CD4-positive, alpha-beta T cell treated with Interleukin-10 for 1 hour (primary cell): ENCODE measurements at places on chromosomes 3 and 15.
A peak's percentile ranks its signal among the peaks of the same experiment; 100 is the strongest.

DNA sequence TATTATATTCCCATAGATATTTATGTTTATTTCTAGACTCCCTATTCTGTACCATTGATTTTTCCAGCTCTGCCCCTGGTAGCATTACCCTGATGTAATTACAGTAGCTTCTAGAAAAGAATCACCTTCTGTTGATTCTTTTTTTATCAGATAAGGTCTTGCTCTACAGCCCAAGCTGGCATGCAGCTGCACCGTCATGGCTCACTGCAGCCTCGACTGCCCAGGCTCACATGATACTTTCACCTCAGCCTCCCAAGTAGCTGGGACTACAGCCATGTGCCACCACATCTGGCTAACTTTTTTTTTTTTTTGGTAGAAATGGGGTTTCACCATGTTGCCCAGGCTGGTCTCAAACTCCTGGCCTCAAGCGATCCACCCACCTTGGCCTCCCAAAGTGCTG, 41.8 kb downstream of the SLC24A1 start:
- DNase-seq = no peak

GRCh38 chr3:187838016-187838540, 92.8 kb upstream of the BCL6 start:
- no peak for DNase-seq

DNA sequence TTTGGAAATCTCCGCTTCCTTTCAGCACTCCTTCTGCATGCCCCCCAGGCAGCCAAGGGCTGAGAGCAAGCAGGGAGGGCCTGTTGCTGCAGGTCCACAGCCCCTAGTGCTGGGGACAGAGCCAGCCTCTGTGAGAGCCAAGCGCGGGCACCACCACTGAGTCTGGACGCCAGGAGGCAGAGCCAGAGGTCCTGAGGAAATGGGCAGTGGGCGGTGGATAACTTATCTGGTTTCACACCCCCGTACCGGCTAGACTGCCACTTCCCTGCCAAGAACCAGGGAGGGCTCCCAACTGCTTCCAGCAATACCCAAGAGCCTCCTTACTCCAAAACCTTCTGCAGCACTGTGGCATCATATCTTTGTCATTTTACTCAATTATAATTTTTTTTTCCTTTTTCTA, 141.6 kb upstream of the IGF1R start:
- no peak for DNase-seq

GRCh38 chr3:37223576-37223975, 49.2 kb upstream of the LRRFIP2 start:
- no peak for DNase-seq

DNA sequence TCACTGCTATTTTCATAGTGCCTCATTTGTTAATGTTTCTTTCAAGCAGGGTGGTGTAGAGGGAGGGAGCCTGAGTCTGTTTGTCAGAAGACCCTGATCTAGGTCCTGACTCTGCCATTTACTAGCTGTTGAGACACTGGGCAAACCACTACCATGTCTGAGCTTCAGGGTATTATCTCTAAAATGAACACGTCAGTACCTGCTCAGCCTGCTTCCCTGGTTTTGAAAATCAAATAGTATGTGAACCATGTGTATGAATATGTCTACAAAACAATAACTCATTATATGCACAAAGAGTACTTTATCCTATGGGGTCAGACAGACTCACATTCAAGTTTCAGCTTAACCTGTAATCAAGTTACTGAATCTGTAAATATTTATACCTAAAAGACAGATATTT, 25.1 kb downstream of the SYNPR start:
- no peak for DNase-seq

DNA sequence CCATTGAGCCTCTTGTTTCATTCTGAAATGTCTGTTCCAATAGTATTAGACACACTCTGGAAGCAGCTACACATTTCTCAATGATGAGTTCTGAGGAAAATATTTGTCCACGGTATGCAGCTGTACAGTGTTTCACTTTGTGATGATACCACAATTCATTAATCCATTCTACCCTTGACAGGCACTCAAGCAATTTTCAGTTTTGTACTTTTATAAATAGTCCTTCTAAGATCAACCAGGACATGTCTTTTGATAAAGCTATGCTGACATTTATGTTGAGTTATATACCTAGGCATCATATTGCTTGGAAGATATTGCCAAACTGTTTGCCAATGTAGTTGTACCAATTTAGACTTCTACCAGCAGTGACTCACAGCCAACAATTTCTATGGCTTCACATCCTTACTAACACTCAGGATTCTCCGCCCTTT, 165.1 kb upstream of the COL8A1 start:
- no peak for DNase-seq

DNA sequence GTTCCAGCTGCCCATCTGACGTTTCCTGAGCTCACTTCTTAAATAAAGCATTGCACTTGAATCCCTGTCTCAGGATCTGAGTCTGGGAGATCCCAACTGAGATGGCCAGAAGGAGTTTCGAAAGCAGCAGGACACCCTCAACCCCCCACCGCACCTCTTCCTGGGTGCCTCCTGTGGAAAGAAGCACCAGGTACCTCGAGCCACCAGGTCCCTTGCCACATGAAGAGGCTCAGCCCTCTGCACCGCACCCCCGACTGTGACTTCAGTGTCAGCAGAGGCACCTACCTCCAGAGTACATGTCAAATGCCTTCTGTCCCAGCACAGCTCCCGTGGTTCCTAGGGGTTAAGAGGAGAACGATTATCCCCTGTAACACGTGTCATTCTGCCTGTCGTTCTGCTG, 26.7 kb downstream of the FAM3D start:
- no peak for DNase-seq

DNA sequence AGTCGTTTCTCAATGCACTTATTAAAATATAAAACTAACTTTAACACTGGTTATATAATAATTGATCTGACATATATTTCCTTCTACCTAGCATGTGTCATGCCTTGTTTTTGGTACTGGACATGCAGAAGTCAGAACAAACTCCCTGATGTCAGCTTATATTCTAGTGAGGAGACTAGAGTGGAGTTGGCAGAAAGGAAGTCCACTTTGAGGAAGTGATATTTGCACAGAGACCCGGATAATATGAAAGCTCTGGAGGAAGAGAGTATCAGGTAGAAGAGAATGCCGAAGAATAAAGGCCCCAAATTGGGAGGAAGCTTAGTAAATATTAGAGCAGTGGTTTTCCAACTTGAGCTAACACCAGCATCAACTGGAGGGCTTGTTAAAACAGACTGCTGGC, 24.6 kb upstream of the ZNF280D start:
- DNase-seq = no peak

- DNase-seq = no peak
These were observed 611 bp upstream of the FANCI start for GRCh38 chr15:89243046-89243690.

DNA sequence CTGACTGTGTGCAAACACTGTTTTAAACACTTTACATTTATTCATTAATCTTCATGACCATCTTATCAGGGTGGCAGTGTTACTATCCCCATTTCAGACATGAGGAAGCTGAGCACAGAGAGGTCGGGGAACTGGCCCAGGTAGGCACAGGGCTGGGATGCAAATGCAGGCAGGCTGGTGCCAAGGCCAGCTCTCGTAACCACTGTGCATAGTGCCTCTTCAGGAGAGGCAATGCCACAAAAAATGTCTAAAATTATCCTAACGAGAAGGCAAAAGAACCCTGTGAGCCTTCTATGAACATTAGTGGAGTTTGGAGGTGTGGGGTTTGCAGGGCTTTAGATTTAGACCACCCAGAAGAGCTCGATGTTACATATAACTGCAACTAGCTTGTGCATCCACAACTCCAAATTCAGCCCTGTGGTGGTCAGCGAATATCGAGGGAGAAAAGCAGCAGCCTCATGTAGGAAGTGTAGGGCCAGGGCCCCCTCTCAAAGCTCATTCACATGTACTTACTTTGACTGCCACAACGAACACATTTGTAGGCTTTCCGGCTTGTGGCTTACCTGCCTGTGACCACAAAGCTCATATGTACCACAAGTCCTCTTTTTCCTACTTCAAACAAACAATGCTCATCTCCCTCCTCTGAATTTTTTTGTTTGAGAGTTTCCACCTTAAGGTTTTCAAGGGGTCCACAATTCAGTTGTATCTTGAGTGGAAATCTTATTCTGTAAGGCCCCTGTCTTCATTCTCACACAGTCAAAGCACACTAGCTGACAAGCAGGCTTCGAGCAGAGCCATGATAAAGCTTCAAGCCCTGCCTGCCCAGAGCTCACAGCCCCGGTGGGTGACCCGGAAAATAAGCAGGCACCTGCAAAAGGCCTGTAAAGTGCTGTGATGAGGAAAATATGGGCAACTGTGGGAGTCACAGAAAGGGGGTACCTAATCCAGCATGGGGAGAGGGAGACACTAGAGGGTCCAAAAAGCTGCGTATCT, 722.9 kb upstream of the CFAP20DC start:
- peak; percentile 63 for DNase-seq

GRCh38 chr15:85554852-85555521, 174.6 kb downstream of the AKAP13 start:
- DNase-seq = peak; percentile 13

- DNase-seq = no peak
These were observed 58.1 kb upstream of the FNDC3B start for GRCh38 chr3:171981271-171981605.

GRCh38 chr3:53495146-53495519, 722 bp downstream of the CACNA1D start:
- no peak for DNase-seq

DNA sequence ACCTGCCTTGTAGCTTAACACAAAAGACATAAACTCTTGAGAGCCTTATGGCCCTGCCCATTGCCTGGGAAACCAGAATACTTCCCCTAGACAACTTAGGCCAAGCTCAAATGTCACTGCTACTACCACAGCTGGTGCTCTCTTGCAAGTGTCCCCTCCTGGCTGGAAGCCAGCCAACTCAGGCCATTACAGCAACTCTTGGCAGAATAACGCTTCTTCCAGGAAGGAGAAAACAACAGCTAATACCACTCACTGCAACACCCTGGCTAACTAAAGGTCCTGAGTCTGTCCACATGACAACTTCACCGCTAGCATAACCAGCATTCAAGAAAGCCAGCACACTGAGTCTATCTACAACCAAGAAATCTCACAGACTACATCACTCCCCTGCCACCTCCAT, 5.1 kb upstream of the B4GALT4 start:
- no peak for DNase-seq

GRCh38 chr15:66879531-66880368, 177.7 kb downstream of the SMAD6 start:
- DNase-seq = no peak

- no peak for DNase-seq
These were observed 91.5 kb downstream of the SH3GL3 start for GRCh38 chr15:83538682-83539081.

DNA sequence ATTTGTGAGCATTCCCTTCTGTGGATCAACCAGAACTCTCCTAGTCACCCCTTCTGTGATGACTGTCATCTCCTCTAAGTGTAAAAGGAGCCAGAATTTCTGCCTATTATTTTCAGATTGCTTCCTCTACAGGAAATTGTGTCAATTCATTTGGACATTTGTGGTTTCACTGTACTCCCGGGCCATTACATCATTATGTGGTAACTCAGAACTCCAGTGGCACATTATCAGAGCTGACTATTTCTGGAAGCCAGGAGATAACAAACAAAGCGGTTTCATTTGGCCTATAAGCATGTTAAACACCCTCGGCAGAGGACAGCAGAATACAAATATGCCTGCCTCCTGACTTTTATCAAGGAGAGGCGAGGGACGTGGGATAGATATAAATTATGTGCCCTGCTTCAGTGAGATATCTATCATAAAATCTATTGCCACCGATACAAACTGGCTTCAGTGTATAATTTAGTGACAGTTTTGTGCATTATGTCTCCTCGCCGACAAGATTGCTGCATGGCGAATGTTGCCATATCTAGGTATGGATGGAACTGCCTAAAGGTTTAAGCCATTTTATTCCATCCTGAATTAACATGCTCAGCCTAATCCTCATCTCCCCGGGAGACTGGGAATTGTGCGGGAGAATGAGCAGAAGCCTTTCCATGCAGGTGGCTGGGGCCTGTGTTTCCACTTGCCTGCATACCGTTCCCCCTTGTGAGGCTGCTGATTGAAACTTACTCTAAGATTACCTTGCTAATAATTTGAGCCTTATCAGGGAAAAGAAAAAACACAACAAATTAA, 193.4 kb upstream of the SEMA6D start:
- no peak for DNase-seq

DNA sequence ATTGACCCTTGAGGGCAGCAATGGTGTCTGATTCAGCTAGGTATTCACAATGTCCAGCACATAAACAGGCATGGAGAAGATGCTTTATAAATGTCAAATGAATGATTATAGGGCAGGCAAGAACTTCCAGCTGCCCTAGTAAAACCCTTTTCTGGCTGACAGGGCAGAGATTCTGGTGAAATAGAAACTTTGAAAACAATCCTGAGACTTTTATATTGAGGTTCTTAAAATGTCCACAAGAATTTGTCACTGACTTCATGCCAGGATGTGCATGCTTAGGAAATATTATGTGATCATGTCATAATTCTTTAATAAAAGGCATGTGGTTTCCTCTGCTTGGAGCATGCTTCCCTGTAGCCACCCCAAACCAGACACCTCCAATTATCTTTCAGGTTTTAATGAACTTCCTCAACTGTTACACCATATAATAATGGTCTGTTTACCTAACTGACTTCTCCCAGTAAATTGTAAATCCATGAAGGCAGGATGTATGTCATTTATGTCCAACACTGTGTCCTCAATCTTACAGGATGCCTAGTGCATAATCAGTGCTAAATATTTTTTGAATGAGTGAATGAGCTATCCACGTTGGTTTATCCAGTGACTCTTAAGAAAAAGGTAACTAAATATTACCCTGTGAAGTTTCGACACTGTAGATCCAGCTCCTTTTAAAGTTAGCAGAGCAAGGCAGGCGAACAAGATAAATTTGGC, 43.4 kb upstream of the CLRN1 start:
- DNase-seq = no peak

DNA sequence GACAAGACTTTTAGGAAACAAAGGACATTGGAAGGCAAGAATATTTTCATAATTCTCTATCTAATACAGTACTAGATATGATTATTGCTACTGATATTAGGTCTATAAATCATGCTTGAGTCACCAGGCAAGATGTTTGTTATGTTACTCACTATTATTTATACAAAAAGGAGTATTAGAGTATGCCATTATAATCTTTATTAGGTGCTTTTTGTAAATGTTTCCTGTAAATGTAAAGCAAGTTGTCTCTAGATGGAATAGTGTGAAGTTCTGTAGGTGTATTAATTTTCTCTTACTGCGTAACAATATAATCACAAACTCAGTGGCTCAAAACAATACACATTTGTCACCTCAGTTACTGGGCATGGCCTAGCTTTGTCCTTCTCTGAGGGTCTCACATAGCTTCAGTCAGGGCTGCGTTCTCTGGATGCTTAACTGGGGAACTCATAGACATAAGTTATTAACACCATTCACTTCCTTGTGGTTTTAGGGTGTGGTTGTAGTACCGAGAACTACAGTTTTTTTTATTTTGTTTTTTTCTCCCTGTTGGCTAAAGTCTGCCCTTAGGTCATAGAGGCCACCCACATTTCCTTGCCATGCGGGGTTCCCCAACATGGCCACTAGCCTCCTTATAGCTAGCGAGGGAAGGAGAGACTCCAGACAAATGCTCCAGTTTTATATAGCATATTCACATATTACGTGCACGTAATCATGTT, 20.3 kb upstream of the MAP3K13 start:
- no peak for DNase-seq
